ENCODE measurements at places on chromosomes 3 and 15. TPM values are rescaled to one million over a fixed set of nuclear protein-coding genes. Genes with fewer than 3 reads are reported as not detected.

GRCh38 chr15:70490148-70490837, 273.1 kb downstream of the UACA start:
- DNase-seq = no peak
- no peak overlapping the region for H3K27ac ChIP-seq
- H3K36me3 ChIP-seq = no peaks in the 10 kb centered on the region
- H3K4me1 ChIP-seq = no peaks in the 10 kb centered on the region
- H3K27me3 ChIP-seq = no peaks in the 10 kb centered on the region
- no peak overlapping the region for H3K4me3 ChIP-seq

DNA sequence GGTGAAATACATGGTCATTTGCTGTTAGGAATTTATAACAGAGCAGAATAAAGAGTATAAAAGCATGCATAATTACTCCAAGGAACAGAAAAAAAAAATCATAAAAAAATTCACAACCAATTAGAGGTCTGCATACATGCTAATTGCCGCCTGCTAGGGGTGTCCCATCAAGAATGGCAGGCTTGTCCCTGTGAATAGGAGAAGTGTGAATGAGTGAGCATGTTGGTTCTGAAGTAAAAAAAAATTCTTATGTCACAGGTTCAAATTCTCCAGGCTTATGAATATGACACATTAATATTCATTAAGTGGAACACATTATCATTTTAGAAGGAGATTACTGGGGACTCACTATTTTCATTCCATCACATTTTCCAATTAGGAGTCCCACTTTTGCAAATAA, 822.7 kb downstream of the NTRK3 start:
- no peaks in the 10 kb centered on the region for H3K36me3 ChIP-seq
- H3K27ac ChIP-seq = no peak overlapping the region
- no peak for DNase-seq

GRCh38 chr3:165279471-165279870, 83.3 kb upstream of the SLITRK3 start:
- H3K4me1 ChIP-seq = no peaks in the 10 kb centered on the region
- H3K4me3 ChIP-seq = no peak overlapping the region
- no peak overlapping the region for H3K27ac ChIP-seq
- no peak for DNase-seq
- H3K36me3 ChIP-seq = no peaks in the 10 kb centered on the region

Gene MORC1
- total RNA-seq = 0.06 TPM

DNA sequence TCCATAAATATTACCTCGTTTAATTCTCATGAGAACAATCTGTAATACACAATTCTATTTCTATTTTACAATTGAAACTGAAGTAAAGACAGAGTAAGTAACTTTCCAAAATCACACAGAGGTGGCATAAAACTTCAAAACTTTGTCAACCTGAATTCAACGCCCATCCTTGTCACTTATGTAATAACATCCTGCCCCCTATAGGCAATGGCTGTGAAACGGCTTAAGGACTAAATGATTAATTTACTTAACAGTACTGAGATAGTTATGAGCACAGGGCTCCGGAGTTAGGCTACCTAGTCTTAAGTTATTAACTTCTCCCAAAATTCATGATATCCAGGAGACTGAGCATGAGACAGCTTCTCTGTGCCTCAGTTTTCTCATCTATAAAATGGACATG, 293.1 kb upstream of the CHRM5 start:
- peak; percentile 56 for DNase-seq
- H3K4me3 ChIP-seq = no peak overlapping the region
- no peaks in the 10 kb centered on the region for H3K4me1 ChIP-seq
- no peaks in the 10 kb centered on the region for H3K36me3 ChIP-seq

Gene SAMD7
- not detected for total RNA-seq

DNA sequence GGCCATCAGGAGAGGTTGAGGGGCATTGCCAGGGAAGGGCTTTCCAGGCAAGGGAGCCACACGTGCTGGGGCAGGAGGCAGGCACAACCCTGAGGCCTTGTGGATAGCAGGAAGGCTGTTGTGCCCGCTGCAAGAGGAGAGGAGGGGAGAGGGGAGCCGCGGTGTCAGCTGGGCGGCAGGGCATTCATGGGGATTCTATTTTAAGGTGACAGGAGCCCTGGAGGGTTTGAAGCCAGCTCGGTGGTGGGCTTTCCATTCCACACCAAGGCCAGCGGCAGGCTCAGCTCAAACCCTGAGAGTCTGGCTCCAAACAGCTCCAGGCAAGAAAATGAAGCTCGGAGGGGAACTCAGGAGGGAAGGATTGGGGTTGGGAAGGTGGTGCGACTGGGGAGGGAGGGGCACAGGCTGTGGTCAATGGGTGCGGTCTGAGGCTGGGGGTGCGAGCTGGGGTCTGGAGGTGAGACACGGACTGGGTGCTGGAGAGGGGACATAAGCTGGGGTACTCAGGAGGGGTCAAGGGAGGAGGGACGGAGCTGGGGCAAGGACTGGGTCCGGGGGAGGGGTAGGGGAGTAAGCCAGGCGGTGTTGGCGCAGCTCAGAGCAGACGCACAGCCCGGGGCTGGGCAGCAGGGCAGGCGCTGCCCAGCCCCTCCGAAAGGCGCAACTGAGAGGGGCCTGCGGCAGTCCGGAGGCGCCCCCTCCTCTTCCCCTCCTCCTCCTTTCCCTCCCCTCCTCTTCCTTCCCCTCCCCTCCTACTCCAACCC, 43.4 kb downstream of the TPRA1 start:
- no peak overlapping the region for H3K27ac ChIP-seq
- H3K4me3 ChIP-seq = no peak overlapping the region
- DNase-seq = no peak
- H3K36me3 ChIP-seq = no peaks in the 10 kb centered on the region
- no peaks in the 10 kb centered on the region for H3K4me1 ChIP-seq
- no peaks in the 10 kb centered on the region for H3K27me3 ChIP-seq

Gene POLR2M
- 77.0 TPM for total RNA-seq
